ENCODE measurements at places on chromosomes 12 and 14.

DNA sequence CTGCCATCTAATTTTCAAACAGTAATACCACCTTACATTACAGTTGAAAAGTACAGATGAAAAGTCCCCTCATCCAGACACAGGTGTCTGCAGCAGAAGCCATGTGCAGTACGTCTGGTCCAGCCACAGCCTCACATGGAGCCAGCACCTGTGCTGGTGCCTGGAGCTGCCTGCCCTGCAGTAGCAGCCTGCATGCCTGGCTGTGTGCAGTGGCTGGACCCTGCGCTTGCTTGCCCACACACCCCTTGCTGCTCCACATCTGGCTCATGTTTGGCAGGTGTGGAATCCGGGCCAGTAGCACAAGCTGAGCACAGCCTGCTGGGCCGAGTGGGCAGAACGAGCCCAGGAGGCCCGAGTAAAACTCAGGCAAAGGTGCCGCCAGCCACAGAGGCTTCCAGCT is 21.8 kb upstream of the CPM start:
- no peak for DNase-seq

DNA sequence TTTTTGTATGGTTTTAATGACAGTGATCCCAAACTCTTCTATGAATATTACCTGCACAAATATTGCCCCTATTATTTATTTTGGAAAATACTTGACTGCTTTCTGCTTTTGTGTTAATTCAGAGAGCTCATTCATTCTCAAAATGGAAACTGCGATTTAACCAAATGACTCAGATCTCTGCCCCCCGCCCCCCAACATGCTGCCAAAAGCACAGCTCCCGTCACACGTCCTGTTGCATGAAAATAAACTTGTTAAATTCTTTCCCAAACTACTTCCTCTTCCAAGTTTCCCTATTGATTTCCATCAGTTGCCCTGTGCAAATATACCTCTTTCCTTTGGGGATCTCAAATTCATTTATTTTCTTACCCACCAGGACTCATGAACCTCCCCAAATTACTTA is 18.0 kb upstream of the NRDE2 start:
- no peak for DNase-seq

DNA sequence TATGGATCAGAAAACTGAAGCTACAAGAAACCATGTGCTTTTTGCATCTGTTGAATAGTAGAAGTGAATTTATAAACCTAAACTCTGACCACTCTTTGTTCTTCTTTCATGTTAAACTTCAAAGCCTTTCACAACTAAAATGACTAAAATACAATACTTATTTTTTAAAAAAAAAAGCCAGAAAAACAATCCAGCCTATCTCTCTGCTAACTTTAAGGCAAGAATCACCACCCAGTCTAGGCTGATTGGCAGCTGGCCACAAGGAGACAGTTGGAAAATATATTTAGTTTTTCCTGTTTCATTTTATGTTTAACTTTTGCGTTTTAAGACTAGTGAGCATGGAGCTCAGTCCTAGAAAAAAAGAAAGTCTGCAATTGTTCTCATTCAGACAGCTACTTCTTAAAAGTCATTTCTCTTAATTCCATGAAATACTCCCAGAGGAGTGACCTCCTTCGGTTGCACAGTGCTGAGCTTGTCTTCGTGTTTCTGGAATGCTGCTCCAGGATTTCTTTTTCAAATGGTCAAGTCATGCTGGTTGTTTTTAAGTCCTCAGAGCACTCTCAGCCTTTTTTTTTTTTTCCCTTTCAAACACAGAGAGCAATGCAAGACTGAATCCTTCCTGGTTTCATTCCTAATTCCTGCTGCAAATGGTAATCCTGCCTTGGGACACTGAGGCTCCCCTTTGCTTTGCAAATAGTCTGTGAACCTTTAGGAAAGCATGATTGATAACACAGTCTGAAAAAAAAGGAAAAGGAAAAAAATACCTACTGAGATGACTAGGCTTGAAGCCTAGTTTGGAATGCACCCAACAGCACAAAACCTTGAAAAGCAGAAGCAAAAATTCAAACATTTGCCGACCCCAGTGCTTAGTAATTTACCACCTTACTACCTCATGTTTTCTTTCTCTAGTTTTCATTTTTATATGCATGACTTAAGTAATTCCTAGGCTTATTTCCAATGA is 233.3 kb upstream of the DAAM1 start:
- no peak for DNase-seq

DNA sequence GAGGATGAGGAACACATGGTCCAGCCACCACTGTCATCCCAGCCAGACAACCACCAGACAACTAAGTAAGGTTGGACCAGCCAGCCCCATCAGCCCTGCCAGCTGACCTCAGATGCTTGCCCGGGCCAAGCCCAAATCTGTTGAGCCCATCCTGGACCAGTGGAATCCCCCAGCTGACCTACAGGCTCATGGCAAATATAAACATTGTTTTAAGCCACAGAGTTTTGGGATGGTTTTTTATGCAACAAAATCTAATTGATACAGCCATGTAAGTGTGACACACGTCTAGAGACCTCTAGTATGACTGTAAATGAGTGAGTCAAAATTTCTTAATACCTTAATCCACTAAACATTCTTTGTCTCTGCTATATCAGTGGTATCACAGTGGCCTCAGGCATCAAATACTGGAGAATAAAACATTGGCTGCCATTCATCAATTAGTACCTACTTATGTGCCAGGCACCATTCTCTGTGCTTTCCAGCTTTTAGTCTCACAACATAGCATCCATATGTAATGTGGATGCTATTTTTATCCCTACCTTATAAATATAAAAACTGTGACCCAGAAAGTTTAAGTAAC is 24.2 kb upstream of the NT5DC3 start:
- no peak for DNase-seq

- DNase-seq = no peak
Observed at GRCh38 chr12:124852911-124853427, 10.7 kb downstream of the SCARB1 start.

DNA sequence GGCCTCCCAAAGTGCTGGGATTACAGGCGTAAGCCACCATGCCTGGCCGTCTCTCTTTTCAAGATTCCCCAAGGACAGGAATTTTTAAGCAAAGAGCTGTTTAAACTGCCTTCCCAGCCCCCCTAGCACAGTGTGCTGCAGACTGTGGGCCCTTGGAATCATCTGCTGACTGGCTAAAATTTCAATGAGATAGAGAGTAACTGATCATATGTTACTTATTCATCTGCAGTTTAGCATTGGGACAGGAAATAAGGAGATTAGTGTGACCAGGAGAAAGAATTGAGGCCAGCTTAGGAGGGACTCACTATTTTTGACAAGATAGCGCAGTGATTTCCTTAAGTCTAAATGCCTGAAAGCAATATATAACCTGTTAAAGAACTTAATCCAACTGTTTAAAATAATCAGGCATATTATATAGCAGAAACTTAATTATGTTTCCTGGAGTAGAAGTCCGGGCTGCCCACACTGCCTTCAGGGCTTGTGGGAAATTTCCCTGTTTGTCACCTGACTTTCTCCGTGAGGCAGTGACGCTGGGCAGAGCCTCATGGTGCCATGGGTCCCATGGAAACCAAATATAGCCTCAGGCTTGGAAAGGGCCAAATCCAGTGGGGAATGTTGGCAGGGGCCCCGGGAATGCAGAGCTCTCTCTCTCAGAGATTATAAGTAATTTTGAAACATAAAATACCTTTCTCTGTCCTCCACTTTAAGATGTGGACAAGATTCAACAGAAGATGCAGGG is 22.8 kb upstream of the CEBPE start:
- DNase-seq = no peak

- no peak for DNase-seq
Observed at GRCh38 chr12:51199366-51199945, 18.4 kb downstream of the POU6F1 start.

GRCh38 chr12:30485230-30485890 is 210.3 kb downstream of the IPO8 start:
- DNase-seq = no peak

DNA sequence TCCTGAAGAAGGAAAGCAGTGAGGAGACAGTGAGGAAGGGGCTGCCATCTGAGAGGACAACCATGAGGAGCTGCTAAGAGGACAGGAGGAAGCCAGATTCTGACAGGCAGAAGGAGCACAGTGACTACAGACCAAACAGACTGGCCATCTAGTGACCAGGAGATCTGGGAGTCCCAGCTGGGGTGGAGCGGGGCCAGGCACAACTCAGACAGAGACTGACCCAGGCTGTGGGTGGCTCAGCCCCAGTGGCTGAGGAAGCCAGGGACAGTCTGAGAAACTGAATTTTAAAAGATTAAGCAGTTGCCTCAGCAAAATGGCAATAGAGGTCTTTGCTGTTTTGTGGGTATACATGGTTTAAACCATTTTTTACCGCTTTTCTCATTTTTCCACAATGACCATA is 28.9 kb downstream of the LRRC74A start:
- DNase-seq = no peak

DNA sequence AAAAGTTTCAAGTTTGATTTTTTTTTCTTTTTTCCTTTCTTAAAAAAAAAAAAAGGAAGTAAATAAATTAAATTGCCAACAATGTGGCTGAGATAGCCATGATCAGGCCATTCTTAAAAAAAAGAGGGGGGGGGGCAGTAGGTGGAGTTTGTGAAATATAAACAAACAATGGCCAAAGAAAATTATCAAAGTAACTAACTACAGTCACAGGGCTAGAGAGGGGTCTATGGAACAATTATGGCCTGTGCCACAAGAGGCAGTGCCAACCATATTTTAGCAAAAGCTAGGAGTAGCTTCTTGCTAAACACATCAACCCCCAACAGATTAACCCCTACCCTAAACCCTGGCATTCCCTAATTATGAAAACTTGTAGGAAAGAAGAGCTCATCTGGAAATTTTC is 16.2 kb upstream of the SMARCC2 start:
- no peak for DNase-seq

DNA sequence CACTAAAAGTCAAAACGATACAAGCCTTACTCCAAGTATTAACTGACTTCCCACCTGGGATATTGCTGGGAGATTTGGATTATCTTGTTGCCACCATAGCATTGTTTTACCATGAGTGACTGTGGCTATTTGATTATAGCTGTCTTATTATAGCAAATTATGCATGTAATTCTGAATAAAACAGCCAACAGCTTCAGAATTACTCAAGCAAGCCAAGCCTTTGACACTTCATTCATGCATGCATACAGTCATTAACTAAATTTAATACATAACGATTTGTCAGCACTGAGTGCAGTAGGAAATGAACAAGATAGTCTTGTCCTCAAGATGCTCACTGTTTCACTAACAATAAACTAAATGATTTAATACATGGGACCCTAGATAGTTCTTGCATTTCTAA is 133.0 kb upstream of the FRMD6 start:
- DNase-seq = no peak

DNA sequence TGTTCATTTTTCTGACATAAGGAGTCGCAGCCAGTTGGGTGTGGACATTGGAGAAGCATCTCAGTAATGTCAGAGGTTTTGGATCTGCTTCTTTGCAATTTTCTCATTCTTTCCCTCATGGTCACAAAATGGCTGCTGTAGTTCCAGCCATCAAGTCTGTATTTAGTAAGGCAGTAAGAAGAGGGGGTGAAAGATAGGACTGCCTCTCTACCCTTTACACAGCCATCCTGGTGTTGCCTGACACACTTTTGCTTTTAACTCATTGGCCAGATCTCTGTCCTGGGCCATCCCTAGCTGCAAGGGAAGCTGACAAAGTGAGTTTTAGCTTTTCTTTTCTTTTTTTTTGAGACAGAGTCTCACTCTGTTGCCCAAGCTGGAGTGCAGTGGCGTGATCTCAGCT is 66.2 kb downstream of the EID3 start:
- DNase-seq = no peak

- peak; percentile 28 for DNase-seq
Observed at GRCh38 chr12:62438098-62438692, 28.4 kb upstream of the MON2 start.

GRCh38 chr12:118526255-118527095 is 150.1 kb downstream of the SUDS3 start:
- no peak for DNase-seq

DNA sequence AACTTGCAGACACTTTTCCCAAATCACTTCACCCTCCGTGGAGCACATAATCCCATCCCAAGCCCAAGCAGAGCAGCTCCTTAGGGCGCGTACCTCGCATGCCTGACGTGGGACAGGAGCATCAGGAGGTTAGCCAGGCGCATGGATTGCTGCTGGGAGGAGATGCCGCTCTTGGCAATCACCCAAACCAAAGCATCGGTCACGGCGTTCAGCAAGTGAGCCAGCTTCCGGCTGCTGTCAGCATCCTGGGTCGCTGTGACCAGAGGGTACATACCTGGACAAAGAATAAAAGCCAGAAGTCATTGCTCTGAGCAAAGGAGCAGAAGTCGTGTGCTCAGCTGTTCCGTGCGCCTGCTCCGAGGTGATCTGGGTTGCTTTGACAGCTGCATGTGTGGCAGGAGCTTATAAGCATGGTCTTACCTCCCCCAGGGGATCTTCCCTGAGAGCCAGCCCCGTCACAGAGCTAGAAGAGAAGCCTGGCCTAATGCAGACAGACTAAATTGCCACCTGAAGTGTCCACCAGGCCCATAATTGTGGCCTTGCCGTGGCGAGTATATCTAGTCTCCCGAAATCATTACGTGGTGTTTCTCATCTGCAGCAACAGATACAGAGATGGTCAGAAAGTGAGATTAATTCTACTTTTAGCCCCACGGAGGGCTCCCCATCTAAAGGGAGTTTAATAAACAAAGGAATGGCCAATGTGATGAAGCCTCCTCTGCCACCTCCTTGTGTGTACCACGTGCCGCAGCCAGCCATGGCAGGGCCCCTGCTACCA is 59.1 kb downstream of the ESR2 start:
- no peak for DNase-seq

GRCh38 chr12:58386136-58386535 is 444.8 kb downstream of the ATP23 start:
- DNase-seq = no peak

DNA sequence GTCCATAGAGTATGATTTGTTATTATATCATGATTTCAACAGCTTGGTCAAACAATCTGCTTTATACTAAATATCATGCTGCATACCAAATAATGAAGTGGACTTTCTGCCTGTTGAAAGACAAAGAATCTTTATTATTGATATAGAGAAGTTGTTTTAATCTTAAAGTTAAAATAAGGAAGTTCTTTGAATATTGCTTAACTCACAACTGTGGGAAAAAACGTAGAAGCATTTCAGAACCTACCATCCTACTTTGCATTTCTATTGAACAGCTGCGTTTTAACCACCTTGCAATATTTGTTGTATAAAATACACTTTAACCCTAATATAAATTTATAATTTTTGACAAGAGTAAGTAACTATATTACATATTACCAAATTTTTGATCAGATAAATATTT is 22.9 kb upstream of the ARL1 start:
- DNase-seq = no peak

GRCh38 chr12:19010087-19010486 is 119.4 kb upstream of the PLEKHA5 start:
- DNase-seq = no peak

DNA sequence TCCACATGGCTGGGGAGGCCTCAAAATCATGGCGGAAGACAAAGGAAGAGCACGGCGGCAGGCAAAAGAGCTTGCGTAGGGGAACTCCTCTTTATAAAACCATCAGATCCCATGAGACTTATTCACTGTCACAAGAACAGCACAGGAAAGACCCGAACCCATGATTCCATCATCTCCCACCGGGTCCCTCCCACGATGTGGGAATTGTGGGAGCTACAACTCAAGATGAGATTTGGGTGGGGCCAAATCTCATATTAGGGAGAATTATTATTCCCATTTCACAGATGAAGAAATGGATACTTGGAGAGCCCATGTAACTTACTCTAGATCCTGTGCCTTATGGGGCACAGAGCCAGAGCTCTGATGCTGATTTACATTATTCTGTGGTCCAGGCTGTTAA is 322.6 kb downstream of the PCNX1 start:
- no peak for DNase-seq
